Adrenal gland (tissue), 19 donors: ENCODE measurements at places on chromosomes 12 and 14. TPM values are rescaled to one million over a fixed set of nuclear protein-coding genes. Genes with fewer than 3 reads are reported as not detected.

GRCh38 chr14:103367995-103368394 is 17.2 kb upstream of the MARK3 start:
- H3K27me3 ChIP-seq = no peaks in the 10 kb centered on the region
- H3K4me3 ChIP-seq = no peak overlapping the region
- no peaks in the 10 kb centered on the region for H3K36me3 ChIP-seq
- H3K4me1 ChIP-seq = no peaks in the 10 kb centered on the region
- DNase-seq = no peak

DNA sequence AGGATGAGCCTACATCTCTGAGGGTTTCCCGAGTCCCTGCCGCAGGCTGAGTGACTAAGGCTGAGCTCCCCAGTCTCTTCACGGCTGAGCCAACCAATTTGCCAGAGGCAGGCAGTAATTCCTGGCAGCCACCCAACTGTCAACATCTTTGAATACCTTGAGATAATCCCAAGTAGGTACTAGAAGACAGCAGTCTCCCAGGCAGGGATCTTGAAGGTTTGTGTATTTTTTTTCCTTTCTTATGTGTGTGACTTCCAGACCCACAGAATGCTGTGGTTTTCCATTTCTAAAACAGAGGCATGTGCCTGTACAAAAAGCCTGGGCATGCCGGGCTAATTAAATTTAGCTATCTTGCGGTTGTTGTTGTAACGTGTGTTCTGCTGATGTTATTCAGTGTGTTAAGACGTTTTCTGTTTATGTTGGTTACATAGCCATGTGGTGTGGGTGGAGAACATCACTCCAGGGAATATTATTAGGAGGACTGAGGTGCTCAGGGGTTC is 155.5 kb downstream of the ANO2 start:
- no peaks in the 10 kb centered on the region for H3K36me3 ChIP-seq
- no peaks in the 10 kb centered on the region for H3K4me1 ChIP-seq
- H3K27me3 ChIP-seq = no peaks in the 10 kb centered on the region
- H3K4me3 ChIP-seq = no peak overlapping the region

DNA sequence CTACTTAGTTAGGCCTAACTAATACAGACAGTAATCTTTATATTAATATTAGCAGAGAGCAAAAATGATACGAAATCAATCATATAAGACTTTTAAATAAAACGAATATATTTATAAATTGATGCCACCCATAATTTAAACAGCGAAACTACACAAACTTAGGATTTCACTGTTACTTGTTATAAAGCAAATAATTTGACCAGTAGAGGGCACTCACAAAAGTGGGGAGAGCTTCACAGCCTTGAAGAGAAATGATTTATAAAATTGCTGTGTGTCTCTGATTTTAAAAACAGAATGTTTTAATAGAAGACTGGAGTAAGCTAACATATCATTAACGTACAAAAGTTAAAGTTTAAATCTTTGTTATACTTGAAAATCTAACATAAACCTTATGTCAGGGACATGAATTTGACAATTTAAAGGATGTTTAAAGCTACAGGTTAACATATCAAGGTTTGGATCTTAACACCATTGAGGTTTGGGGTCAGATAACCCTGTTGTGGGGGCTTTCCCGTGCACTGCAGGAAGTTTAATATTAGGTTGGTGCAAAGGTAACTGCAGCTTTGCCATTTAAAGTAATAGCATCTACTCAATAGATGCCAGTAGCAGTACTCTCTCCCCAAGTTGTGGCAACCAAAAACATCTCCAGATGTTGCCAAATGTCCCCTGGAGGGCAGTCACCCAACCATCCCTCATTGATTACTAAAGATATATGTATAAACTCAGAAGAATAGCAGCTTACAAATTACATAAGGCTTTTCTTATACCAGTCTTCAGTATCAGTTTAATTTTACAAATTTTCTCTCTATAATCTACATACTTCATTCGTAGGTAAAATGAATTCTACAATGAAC is 9.3 kb downstream of the KRAS start:
- no peaks in the 10 kb centered on the region for H3K27me3 ChIP-seq
- H3K4me1 ChIP-seq = peaks cover 1% of the 10 kb centered on the region
- no peak overlapping the region for H3K27ac ChIP-seq
- DNase-seq = no peak
- H3K4me3 ChIP-seq = no peak overlapping the region

GRCh38 chr12:91608542-91608941 is 425.9 kb upstream of the DCN start:
- H3K4me1 ChIP-seq = peaks cover 7% of the 10 kb centered on the region
- H3K4me3 ChIP-seq = no peak overlapping the region
- no peaks in the 10 kb centered on the region for H3K27me3 ChIP-seq
- H3K36me3 ChIP-seq = no peaks in the 10 kb centered on the region

GRCh38 chr14:30484976-30485375 is 74.0 kb upstream of the G2E3 start:
- no peak for DNase-seq
- no peak overlapping the region for H3K4me3 ChIP-seq
- H3K27ac ChIP-seq = no peak overlapping the region
- no peaks in the 10 kb centered on the region for H3K36me3 ChIP-seq
- H3K4me1 ChIP-seq = no peaks in the 10 kb centered on the region

- no peak overlapping the region for H3K4me3 ChIP-seq
- H3K36me3 ChIP-seq = no peaks in the 10 kb centered on the region
- H3K27ac ChIP-seq = no peak overlapping the region
- DNase-seq = no peak
- H3K27me3 ChIP-seq = no peaks in the 10 kb centered on the region
These were observed 62.1 kb upstream of the TRIM9 start for GRCh38 chr14:51157012-51157411.

DNA sequence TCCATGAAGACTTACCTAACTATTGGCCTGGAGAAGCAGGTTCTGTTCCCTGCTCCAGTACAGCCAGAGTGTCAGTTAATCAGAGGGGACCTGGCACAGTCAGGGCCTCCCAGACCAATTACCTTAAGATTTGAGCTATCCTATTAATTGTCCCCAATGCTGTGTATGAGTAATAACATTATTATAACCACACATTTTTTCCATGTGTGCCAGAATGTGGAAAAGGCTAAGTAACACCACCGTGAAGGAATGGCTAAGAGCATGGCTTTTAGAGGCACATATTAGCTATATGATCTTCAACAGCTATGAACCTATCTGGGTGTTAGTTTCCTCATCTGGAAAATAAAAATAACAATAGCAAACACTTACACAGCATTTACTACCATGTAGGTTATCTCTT is 111.1 kb upstream of the RAP1B start:
- no peaks in the 10 kb centered on the region for H3K36me3 ChIP-seq
- H3K27ac ChIP-seq = no peak overlapping the region
- H3K4me3 ChIP-seq = no peak overlapping the region
- no peak for DNase-seq
- no peaks in the 10 kb centered on the region for H3K27me3 ChIP-seq

DNA sequence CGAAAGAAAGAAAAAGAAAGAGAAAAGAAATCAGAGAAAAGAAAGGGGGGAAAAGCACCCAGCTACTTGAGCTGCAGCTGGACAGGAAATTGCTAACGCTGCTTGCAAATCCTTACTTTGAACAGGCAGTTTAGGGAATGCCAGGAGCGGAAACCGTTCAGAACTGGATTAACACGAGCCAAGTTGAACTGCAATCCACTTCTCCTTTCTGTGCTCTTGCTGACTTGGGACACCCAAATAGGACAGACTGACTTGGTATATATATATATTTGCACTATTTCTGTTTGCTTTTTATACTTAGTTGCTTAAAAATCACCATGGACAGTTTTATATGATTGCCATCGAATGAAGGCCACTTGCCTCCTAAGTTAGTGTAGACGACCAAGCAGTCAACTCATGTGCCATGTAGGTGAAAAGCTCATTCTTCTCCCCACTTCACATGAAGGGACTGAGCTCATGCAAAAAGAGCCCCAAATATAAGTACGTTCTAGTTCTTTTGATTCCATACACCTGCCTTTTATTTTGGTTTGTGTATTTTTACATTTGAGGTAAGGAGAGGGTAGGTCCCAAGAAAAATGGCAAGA is 5.5 kb downstream of the DUSP6 start:
- H3K27ac ChIP-seq = peak overlapping the region; percentile 28
- H3K4me1 ChIP-seq = no peaks in the 10 kb centered on the region
- H3K4me3 ChIP-seq = no peak overlapping the region

- no peak for DNase-seq
- H3K36me3 ChIP-seq = no peaks in the 10 kb centered on the region
- H3K27ac ChIP-seq = peak overlapping the region; percentile 48
- no peak overlapping the region for H3K4me3 ChIP-seq
- no peaks in the 10 kb centered on the region for H3K27me3 ChIP-seq
These were observed 65.9 kb downstream of the DCAF5 start for GRCh38 chr14:69087061-69087461.

GRCh38 chr12:106978035-106978800 is 8.7 kb downstream of the MTERF2 start:
- peak; percentile 81 for DNase-seq
- peaks cover 33% of the 10 kb centered on the region for H3K4me1 ChIP-seq
- H3K27me3 ChIP-seq = no peaks in the 10 kb centered on the region
- no peak overlapping the region for H3K4me3 ChIP-seq

- no peak overlapping the region for H3K4me3 ChIP-seq
These were observed 255.2 kb downstream of the EMP1 start for GRCh38 chr12:13451776-13452175.

DNA sequence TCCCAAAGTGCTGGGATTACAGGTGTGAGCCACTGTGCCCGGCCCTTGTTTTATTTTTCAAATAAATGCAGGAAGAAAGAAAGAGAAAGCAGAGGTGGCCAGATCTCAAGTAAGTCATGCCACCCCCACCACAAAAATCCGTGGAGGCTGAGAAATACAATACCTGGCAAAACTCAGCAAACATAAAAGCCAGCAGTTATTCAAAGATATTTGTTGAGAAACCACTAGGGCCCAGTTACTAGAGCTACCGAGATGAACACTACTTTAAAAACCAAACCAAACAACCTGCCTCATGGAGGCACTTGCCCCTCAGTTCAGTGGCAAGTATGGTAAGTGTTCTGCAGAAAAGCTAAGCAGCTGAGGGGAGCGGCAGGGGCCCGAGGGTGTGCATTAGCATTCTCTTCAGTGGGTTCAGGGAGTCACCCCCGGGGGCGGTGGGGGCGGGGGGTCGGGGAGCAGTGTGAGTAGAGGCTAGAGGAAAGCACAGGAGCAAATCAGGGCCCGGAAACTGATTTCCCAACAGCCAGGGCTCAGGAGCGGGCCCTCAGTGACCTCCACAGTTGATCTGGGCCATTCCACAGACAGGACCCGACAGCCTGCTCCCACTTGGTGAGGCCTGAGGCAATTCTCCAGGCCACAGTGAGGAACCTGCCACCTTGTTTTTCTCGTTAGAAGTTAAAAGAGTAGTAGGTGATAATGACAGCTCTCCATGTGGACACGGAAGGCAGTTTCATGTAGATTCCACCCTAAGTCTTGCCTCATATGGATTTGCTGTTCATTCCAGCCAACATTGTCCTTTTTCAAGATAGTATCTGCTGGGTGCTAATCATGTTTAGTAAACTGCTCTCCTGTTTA is 8.6 kb downstream of the EVL start:
- no peaks in the 10 kb centered on the region for H3K27me3 ChIP-seq
- no peaks in the 10 kb centered on the region for H3K36me3 ChIP-seq
- no peak overlapping the region for H3K27ac ChIP-seq
- H3K4me1 ChIP-seq = peaks cover 7% of the 10 kb centered on the region

DNA sequence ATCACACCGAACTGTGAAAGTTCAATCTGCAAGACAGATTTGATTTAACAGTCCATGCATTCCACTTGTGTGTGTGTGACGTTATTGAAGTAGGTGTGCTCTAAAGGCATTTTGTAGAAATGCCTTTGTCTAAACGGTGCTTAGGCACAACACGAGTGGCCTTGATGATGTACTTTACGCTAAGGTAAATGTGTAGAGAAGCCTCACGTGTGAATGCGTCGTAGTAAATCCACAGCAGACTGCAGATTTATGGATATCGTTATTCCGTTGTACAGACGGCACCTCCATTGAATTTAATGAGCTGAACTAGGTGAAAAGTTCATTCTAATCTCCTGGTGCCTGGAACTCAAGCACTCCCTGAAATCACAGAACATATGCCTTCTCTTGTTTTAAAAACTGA is 202.8 kb upstream of the STXBP6 start:
- no peaks in the 10 kb centered on the region for H3K4me1 ChIP-seq
- no peak overlapping the region for H3K4me3 ChIP-seq
- no peak for DNase-seq

GRCh38 chr14:64725261-64725815 is 21.1 kb downstream of the PLEKHG3 start:
- no peak for DNase-seq
- H3K27ac ChIP-seq = peak overlapping the region; percentile 49
- no peaks in the 10 kb centered on the region for H3K4me1 ChIP-seq
- no peaks in the 10 kb centered on the region for H3K36me3 ChIP-seq
- H3K27me3 ChIP-seq = no peaks in the 10 kb centered on the region
- no peak overlapping the region for H3K4me3 ChIP-seq

- no peaks in the 10 kb centered on the region for H3K4me1 ChIP-seq
- H3K4me3 ChIP-seq = no peak overlapping the region
- no peak for DNase-seq
- H3K27me3 ChIP-seq = no peaks in the 10 kb centered on the region
- H3K36me3 ChIP-seq = no peaks in the 10 kb centered on the region
- H3K27ac ChIP-seq = no peak overlapping the region
These were observed 41.7 kb upstream of the OR5AU1 start for GRCh38 chr14:21197418-21198205.

GRCh38 chr12:130972586-130972950 is 18.9 kb downstream of the ADGRD1 start:
- DNase-seq = no peak
- H3K4me3 ChIP-seq = no peak overlapping the region
- no peaks in the 10 kb centered on the region for H3K4me1 ChIP-seq
- no peak overlapping the region for H3K27ac ChIP-seq
- no peaks in the 10 kb centered on the region for H3K27me3 ChIP-seq

DNA sequence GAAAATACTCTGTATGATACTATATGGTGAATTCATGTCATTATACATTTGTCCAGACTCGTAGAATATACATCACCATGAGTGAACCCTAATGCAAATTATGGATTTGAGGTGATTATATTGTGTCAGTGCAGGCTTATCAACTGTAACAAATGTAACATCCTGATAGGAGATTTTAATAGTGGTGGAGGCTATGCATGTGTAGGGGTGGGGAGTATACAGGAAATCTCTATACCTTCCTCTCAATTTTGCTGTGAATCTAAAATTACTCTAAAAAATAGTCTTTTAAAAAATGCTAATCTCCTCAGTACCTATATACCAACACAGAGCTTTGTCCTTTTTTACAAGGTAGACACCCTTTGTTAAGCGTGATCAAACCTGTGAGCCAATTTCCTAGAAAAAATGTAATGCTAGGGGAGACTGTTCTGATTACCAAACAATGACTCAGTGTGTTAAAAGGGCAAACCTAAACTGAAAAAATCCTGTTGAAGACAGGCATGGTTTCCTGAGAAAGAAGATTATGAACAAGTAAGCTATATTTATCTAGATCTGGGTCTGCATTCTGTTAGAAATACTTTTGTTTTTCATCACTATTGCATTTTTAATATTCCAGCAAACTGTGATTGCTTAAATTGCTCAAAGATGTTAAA is 170.9 kb downstream of the DUSP6 start:
- H3K36me3 ChIP-seq = no peaks in the 10 kb centered on the region
- peaks cover 6% of the 10 kb centered on the region for H3K4me1 ChIP-seq

- no peaks in the 10 kb centered on the region for H3K36me3 ChIP-seq
- no peak for DNase-seq
- H3K4me1 ChIP-seq = no peaks in the 10 kb centered on the region
These were observed 73.4 kb upstream of the DDHD1 start for GRCh38 chr14:53226553-53226952.

ADAM21 gene
- total RNA-seq = 0.69 TPM

CBX5 gene
- total RNA-seq = 77.0 TPM

NOVA1 gene
- 2.1 TPM for total RNA-seq

MMP14 gene
- 19.3 TPM for total RNA-seq

LIN52 gene
- total RNA-seq = 5.9 TPM

PAX9 gene
- total RNA-seq = not detected
